HAP-1 (cell line): ENCODE measurements at places on chromosomes 12 and 14.
A peak's percentile ranks its signal among the peaks of the same experiment; 100 is the strongest.

DNA sequence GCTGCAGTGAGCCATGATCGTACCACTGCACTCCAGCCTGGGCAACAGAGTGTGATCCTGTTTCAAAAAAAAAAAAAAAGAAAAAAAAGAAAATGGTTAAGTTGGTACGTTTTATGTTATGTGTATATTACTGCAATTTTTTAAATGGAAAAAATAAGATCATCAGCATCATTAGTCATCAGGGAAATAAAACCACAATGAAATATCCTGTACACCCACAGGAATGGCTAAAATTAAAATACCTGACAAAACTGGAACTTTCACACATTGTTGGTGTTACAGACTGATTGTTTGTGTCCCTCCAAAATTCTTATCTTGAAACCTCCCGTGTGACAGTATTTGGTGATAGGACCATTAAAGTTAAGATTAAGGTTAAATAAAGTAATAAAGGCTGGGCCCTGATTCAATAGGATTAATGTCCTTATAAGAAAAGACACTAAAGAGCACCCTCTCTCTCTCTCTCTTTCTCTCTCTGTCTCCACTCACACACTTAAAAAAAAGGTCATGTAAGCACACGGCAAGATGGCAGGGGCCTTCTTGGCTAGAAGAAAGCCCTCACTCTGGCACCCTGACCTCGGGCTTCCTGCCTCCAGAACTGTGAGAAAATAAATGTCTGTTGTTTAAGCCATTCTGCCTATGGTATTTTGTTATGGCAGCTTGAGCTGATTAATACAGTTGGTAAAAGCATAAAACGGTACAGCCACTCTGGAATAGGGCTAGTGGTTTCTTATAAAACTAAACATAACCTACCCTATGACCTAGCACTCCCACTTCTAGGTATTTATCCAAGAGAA is 48.3 kb upstream of the ZFP36L1 start:
- DNase-seq, result no peak

GRCh38 chr14:89264196-89264800 is 152.7 kb downstream of the FOXN3 start:
- DNase-seq, result no peak

DNA sequence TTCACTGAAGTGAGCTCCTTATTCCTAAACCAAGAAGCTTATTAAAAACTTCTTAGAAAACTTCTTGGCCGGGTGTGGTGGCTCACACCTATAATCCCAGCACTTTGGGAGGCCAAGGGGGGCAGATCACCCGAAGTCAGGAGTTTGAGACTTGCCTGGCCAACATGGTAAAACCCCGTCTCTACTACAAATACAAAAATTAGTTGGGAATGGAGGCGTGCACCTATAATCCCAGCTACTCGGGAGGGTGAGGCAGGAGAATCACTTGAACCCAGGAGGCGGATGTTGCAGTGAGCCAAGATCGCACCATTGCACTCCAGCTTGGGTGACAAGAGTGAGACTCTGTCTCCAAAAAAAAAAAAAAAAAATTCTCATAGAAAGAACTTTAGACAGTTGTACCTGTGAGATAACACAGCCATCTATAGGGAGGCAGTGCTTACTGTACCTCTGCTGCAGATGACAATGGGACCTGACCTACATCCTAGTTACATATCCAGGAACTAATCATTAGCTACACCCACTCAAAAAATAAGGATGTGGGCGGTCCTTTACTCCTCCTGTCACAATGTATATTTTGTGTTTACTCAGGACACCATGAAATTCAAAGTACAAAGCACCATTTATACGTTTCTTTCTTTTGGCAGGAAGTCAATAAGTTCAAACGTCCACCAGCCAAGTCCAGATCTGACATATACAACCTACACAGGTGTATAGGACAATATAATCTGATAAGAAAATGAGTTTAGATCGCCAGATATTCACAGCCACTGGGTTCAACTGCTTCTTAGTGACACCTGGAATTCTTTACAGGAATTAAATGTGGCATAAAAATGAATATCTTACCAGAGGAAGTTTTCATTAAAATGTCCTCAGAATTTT is 14.9 kb downstream of the STXBP6 start:
- no peak for DNase-seq

DNA sequence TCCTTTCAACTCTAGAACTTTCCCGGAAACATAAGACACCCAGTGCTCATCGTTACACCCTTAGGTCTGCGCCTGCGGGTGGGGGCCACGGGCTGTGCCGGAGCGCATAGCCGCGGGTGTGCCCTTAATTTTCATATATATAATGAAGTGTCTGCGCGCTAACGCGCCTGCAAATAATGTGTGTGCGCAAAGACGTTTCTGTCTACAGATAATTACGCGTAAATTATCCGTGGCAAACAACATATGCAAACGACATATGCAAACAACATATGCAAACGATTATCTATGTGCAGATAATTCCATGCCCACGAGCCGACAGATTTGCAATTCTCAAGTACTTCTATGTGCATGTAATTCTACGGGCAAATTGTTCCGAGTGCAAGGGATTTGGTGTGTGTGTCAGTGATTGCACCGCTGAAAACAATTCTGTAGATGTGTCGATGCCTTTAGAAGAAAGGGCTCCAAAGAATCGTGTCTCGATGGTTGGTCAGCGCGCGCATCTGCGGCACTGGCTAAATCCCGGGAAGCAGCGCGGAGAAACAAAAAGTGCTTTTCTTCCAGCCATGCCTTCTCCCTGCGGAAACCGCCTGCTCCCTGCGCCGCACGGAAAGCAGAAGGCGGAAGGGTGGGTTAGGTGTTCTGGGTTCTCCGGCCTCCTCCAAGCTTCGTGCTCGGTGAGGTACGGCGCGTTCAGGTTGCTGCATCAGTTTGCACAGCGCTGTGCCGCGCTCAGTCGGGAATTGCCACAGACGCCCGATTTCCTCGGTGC is 34.5 kb upstream of the TBX5 start:
- no peak for DNase-seq

DNA sequence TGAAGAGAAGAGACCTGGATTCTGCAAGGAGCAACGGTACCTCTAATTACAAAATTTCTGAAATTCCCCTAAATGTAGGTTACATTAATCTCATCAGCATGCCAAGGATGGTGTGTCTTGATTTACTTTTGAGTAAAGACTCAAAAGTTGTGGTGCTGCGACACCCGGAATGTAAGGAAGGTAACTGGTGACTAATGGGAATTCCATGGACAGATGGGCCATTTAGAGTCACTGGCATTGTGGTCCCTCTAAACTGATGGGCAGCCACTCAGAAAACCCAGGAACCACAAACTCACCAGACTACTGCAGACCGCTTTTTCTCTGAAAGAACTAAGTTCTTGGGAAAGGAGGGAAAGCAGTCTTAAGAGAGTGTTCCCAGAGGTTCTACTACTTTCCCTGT is 32.8 kb downstream of the GRIN2B start:
- DNase-seq, result no peak

DNA sequence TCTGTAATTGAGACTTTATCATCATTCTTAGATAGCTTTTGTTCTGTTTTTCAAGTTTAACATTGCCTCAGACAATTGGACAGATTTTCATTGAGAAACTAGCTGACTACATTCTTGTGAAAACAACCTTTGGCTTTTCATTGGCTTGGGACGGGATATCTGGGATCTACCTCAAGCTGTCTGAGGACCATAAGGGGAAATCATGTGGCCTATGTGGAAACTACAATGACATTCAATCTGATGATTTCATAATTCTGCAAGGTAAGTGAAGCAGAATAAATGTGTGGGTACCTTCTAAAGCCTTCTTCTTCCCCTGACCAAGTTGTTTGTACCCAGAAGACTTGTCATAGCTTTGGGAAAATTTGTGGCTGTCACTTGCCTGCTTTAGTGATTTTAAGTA is 133.5 kb downstream of the OTOGL start:
- no peak for DNase-seq

GRCh38 chr14:51750542-51750941 is 98.8 kb downstream of the FRMD6 start:
- DNase-seq, result peak; percentile 23

DNA sequence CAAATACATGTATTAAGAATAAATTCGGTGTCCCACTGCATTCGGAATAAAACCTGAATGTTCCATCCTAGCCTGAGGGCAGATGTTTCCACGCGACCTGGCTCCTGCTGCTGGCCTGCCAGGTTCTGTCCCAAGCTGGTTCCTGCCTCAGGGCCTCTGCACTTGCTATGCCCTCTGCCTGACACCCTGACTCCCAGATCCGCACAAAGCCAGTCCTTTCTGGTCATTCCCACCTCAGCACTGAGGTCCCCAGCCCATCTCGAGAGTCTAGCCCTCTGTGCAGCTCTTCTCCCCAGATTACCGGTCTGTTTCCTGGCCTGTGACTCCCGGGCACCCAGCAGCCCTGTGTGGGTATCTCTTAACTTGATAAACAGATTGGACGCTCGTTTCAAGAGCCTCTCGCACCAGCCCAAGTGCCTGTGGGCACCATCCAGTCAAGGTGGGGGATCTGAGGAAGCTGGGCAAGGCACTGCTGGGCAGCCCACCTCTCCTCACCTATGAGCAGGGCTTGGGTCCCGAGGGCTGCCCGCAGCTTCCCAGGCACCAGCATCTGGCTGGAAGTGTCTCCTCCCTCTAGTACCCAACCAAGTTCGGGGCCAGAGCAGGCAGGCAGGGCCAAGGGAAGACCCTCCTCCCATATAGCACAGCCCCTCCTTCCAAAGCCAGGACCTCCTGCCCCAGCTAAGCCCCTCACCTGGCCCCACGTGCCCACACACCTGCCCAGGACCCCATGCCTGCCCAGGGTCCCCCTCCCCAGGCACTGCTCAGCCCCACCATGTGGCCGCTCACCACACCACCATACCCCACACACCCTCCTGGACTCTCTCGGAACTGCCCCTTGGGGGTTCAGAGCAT is 132.2 kb downstream of the NCOR2 start:
- no peak for DNase-seq
